Stimulated activated CD8-positive, alpha-beta memory T cell treated with anti-CD3 and anti-CD28 coated beads, Interleukin-15, amount 100 ng/mL, for 4 hours (primary cell): ENCODE measurements at places on chromosomes 2 and 18.
A peak's percentile ranks its signal among the peaks of the same experiment; 100 is the strongest.

- no peak for DNase-seq
These were observed 76.6 kb upstream of the GRB14 start for GRCh38 chr2:164697688-164698461.

DNA sequence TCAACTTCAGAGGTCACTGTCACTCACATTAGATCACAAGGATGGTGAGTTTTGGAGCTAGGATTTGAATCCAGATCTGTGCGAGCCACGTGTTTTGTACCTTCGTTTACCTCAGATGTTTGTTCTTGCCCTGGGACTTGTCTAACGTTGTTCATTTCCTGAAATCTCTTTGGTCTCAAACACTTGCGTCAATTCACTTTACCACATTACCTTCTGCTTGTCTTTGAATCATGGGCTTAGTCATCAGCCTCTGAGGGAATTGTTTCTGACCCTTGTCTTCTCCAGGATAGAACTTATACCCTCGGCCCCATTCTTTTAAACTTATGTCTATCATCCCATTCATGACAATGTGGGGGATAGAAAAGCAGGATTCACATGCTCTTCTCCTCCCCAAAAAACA is 282.7 kb downstream of the DCDC2C start:
- no peak for DNase-seq

DNA sequence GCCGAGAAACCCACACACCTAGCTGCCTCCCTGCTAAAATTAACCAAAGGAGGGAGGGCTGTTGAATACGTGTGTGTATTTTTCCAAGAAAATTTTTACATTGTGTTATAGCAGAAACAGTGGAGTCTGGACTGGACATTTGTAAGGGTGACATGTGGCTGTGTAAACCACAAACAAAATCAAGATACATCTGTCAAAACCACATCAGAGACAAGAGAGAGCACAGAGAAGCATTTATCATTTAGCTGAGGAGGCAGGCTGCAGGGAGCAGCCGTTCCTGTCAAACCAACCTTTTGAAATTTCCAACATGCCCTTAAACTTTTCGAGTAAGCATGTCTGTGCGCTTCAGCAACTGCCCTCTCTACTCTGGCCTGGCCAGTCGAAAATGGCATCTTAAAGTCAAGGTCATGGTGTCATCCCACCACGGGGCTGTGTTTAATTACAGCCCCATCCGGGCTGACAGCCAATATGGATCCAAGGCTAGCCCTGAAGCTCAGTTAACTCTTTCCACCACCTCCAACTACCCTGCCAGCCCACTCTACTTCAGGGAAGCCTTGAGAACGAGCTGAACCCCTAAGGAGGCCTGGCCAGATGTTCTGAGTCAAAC is 8.4 kb downstream of the BCL11A start:
- DNase-seq: no peak

- no peak for DNase-seq
These were observed 301.4 kb downstream of the GALR1 start for GRCh38 chr18:77551055-77551454.

GRCh38 chr2:142803158-142803557 is 74.3 kb upstream of the KYNU start:
- DNase-seq: no peak

DNA sequence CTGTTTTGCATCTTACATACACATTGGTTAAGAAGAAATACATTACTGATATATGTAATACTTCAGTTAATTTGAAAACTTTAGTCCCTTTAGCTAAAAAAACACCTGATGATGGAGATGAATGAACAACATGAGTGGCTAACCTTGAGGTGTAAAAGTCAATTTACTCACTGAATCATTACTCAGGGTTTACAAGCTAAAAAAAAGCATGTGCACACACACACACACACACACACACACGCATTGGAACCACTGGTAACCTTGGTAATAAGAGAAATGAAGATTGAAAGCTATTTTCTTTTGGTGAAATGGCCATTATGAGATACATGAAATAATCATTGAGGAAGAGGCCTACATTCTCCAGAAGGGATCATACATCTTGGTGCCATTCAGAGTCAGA is 51.8 kb downstream of the KCTD1 start:
- no peak for DNase-seq

- no peak for DNase-seq
These were observed 11.6 kb upstream of the BOK start for GRCh38 chr2:241546771-241547498.

DNA sequence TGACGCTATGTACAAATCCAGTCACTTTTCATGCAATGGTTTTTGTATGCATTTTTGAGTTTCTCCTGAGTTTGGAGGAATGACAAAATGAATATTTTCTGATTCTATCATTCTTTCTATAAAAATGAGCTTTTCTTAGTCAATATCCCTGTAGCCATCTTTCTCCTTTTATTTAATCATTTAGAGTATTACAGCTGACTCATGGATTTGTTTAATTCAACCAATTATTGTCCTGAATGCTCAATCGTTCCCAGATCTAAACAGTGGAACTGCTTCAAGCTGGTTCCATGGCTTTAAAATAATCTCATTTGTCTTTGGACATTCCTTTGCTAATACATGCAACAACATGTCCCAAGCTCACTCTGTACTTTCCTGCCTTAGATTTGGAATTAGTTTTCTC is 368.8 kb downstream of the ADCYAP1 start:
- DNase-seq: no peak

GRCh38 chr2:149692961-149693396 is 105.4 kb upstream of the MMADHC start:
- DNase-seq: no peak

DNA sequence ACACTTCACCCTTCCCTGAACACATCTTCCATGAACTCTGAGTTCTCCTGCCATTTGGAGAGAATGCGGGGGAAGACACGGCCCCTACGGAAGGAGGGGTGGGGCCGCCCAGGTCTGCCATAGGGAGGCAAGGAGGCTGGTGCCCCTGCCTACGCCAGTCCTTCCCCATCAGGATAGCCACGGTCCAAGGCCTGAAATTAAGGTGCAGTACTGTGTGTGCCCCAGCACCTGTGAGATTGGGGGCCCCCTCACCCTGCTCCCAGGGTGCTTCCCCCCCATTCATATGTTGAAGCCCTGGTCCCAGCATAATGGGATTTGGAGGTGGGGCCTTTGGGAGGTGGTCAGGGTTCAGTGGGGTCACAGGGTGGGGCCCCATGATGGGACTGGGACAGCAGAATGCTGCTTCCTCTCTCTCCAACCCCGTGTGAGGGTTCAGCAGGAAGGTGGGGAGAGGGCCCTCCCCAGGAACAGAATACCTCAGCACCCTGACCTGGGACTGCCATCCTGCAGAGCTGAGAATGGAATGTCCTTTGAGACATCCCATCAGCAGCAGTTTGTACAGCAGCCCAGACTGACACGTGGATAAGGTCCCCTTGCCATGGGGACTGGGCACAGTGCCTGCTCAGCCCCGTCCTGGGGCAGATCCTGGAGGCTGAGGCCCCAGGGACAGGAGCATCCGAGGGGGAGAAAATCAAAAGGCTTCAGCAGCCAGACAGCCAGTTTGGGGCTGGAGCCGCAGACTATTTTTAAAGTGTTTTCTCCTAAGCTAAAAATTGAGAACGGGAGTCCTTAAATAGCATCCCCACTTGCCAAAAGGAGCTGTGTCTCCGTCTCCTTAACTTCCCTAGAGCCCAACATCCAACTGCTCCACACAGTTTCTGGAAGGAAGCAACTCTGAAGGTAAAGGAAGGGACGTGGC is 105.1 kb downstream of the NDUFA10 start:
- no peak for DNase-seq

- no peak for DNase-seq
These were observed 16.8 kb downstream of the ZNF532 start for GRCh38 chr18:58881477-58881876.

GRCh38 chr2:163306647-163307046 is 429.2 kb downstream of the FIGN start:
- DNase-seq: no peak

DNA sequence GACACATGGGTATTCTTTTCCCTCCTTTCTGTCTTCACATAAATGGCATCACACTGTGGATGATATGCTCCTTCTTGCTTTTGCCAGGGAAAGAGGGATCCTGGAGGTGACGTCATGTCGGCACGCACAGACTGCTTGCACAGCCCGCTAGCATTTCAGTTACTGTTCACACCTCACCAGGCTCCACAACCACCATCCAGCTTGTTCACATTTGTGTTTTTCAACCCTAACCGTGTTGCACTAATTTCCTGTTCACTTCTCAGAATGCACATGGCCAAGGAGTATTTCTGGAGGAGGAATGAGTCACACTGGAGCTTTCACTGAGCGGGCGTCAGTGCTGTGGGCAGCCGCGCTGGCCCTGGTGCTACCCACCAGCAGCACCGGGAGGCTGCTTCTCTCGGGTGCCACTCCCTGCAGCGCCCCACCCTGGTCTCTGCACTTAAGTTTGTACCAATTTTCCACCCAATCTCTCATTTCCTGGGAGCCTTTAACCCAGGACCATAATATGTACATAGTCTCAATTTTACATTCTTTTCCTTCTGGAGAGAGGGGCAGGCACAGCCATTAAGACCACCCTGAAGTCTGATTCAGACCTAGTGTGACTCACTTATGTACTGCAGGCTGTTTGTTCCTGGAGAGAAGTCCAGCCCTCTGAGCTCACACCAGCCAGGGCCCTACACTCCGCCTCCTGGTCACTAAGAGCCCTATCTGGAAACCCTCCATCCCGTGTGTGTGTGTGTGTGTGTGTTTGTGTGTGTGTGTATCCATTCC is 65.1 kb downstream of the MBP start:
- DNase-seq: peak; percentile 55

DNA sequence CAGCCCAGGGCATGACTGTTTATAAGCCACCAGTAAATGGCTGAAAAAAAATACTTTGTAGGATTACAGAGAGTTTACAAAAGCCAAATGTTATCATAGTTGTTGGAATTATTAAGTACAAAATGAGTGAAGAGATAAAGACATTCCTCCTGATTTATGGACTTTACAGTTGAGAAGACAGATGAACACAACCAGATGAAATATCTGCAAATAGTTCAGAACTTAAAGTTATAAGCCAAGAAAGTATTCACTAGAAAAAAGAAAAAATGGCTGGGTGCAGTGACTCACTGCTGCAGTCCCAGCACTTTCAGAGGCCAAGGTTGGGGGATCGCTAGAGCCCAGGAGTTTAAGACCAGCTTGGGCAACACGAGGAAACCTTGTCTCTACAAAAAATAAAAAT is 11.2 kb downstream of the PMAIP1 start:
- DNase-seq: no peak

- no peak for DNase-seq
These were observed 336.1 kb upstream of the SKOR2 start for GRCh38 chr18:47587587-47587986.

- no peak for DNase-seq
These were observed 43.6 kb upstream of the VPS54 start for GRCh38 chr2:64062840-64063239.
